ENCODE measurements at places on chromosomes 13 and 19. TPM values are rescaled to one million over a fixed set of nuclear protein-coding genes. Genes with fewer than 3 reads are reported as not detected.

GRCh38 chr13:47675871-47676270 is 325.2 kb downstream of the SUCLA2 start:
- DNase-seq, result no peak

GRCh38 chr13:99356262-99357091 is 49.3 kb upstream of the GPR183 start:
- peak; percentile 57 for DNase-seq

Gene CARM1
- polyA plus RNA-seq, result 56.5 TPM

- no peak for DNase-seq
Observed at GRCh38 chr19:31890230-31890629, 455.2 kb upstream of the ZNF507 start.

GRCh38 chr13:72884101-72884500 is 102.2 kb downstream of the PIBF1 start:
- no peak for DNase-seq

DNA sequence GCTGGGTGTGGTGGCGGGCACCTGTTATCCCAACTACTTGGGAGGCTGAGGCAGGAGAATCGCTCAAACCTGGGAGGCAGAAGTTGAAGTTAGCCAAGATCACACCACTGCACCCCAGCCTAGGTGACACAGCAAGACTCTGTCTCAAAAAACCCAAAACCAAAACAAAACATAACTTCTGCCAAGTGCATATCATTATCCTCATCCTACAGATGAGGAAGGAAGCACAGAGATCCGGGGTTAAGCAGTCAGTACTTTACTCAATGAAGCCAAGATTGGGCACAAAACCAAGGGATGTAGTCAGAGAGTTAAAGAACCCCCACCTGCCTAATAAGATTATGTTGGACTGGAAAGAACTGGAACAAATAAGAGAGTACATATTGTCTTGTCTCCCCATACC is 5.5 kb upstream of the TMTC4 start:
- no peak for DNase-seq
